Inflammatory macrophage treated with lipopolysaccharide for 1 hour (primary cell): ENCODE measurements at places on chromosomes 3 and 15.

- peak; percentile 64 for DNase-seq
Observed at GRCh38 chr3:30184091-30184810, 422.1 kb upstream of the TGFBR2 start.

GRCh38 chr15:88202231-88202630 is 54.3 kb downstream of the NTRK3 start:
- no peak for DNase-seq

- no peak for DNase-seq
Observed at GRCh38 chr3:156581954-156582353, 27.0 kb upstream of the SSR3 start.

DNA sequence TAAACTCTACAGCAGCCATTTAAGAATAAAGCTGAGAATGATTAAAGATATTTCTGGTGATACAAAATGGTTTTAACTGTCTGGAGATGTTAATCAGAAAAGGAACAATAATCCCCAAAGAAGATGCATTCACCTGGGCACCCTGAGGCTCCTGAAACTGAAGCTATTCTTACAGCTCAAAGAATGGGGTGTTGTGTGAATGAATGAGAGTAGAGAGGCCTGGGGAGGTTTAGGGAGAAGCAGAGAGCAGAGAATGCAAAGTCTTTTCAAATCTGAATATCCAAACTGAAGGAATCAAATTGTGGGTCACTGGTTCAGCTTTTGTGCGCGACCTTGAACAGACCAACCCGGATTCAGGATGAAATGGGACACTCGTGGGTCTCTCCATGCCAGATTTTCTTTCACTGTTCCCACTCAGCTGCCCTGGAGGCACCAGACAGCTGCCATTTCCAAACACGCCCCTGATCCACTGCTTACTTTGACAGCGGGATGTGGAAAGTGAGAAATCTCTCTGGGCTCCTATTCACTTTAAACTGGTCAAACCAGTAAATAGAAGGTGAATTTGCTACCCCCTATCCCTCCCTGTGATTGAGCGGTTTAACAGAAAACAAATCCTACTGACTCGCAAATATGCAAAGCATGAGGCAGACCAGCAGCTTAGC is 485.5 kb upstream of the THBS1 start:
- DNase-seq: no peak

DNA sequence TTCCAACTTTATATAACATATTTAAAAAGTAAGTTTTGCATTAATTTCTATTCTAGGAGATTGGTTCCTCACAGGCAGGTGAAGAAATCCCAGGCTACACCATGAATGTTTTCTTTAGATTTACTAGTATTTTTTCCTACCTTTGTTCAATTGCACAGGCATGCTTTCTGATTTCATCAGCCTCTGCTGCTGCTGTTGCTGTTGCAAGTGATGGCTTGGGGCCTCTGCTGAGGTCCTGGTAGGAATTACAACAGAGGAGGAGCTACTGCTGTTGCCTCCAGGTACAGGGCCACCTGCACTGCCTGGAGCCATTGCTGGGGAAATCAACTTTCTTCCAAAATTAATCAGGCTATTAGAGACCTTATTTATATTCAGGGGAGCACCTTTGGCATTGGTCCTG is 353.3 kb downstream of the PLCL2 start:
- no peak for DNase-seq

DNA sequence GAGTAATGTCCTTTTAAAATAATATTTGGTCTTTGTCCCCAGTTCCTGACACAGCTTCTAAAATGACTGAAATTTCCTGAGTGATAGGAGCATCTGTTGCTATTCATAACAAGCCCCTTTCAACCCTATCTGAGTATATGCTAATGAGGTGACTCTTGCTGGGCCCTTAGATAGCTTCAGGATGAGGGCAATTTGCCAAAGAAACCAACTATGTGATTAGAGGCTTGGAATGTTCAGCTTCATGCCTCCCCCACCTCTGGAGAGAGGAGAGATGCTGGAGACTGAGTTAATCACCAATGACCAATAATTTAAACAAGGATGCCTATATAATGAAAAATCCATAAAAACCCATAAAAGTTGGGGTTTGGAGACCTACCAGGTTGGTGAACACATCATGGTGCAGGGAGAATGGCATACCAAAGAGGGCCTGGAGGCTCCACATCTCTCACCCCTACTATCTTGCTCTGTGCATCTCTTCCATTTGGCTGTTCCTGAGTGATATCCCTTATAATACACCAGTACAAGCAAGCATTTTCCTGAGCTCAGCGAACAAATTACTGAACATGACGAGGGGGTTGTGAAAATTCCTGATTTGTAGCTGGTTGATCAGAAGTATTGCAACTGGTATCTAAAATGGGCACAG is 189.2 kb downstream of the ECT2 start:
- no peak for DNase-seq

- DNase-seq: no peak
Observed at GRCh38 chr3:136414476-136414875, 164.3 kb downstream of the PCCB start.

GRCh38 chr3:122079524-122080206 is 24.5 kb downstream of the CD86 start:
- no peak for DNase-seq

DNA sequence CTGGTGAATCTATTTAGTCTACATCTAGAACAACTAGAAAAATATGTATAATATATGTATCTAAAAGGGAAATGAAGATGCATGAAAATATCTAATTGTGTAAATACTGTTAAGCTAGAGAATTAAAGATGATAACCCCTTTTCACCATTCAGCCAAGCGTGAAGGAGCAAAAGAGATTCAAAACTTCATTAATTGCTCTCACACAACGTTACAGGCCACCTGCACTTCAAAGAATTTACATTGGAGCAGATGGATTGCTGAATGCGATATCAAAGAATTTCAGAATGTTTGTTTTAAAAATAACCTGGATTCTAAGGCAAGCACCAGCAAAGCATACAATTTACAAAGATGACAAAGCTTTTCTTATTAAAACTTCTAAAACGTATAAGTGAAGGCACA is 243.2 kb downstream of the ROBO2 start:
- no peak for DNase-seq

DNA sequence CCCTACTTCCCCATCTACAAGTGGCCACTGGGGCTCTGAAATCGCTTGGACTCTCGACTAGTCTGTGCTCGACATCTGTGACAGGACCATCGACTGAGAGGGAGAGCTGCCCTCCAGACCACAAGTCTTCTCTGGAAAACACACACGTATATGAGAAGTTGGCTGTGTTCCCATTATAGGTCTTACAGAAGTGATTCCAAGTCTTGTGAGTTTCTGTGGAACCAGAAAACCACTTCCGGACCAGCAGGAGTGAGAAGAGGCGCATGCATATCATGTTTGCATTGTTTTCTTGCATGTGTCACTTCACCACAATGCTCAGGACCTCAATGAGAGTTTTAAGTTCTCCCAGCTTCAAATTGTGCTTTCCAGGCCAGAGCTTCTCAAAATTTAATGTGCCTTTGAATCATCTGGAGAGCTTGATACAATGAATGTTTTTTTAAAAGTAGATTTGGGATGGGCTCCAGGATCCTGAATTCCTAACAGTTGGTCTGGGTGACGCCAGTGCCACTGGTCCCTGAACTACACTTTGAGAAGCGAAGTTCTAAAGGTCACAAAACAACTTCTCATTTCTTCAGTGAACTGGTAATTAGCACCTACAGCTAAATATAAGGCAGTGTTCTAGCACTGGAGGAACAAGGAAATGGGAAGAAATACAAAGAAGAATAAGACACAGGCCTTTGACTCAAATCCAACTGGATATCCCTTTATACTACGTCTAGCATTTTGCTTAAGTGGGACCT is 15.7 kb downstream of the LIPC start:
- peak; percentile 71 for DNase-seq

- no peak for DNase-seq
Observed at GRCh38 chr15:30962659-30963058, 28.8 kb downstream of the MTMR10 start.

DNA sequence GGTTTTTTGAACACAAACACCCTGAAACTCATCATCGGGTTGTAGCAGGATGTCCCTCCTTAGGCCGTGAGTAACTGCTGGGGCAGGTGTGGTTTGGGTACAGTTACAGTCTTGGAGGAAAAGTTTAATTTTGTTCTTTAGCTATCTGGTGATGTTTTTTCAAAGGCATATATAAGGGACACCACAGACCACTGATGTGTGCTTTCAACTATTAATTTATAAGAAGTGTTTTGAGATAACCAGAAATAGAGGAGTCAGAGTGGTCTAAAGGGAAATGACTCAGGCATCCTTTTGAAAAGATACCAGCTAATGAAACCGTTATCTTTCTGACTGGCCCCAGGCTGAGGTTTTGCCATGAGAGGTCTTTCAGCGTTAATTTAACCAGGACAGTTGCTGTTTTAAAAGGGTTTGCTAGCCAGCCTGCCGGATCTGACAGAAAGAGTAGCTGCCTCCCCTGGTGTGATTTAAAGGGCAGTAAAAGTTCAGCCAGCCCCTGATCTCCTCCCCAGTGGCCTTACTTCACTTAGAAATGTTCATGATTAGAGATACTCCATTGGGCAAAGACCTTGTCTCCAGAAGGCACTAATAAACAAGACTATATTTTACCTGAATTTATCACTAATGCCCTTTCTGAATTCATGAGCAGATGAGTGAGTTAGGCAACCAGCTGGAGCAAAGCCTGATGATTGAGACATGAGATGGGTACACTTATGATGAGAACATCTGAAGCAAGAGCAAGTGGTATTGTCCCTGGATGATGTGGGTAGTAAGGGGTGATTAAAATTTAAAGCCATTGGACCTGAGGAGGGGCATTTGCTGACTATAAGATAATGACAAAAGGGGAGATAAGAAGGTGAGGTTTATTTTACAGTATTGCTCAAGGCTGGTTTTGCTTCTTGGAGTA is 482.5 kb upstream of the TBL1XR1 start:
- no peak for DNase-seq

- DNase-seq: no peak
Observed at GRCh38 chr15:47872208-47872607, 154.9 kb downstream of the SEMA6D start.

- no peak for DNase-seq
Observed at GRCh38 chr15:98646546-98647025, 1.8 kb upstream of the IGF1R start.

GRCh38 chr3:183815951-183816475 is 9.4 kb downstream of the MAP6D1 start:
- no peak for DNase-seq

- DNase-seq: no peak
Observed at GRCh38 chr3:10345911-10346310, 25.0 kb upstream of the SEC13 start.

GRCh38 chr15:53527996-53528395 is 231.5 kb downstream of the WDR72 start:
- no peak for DNase-seq

DNA sequence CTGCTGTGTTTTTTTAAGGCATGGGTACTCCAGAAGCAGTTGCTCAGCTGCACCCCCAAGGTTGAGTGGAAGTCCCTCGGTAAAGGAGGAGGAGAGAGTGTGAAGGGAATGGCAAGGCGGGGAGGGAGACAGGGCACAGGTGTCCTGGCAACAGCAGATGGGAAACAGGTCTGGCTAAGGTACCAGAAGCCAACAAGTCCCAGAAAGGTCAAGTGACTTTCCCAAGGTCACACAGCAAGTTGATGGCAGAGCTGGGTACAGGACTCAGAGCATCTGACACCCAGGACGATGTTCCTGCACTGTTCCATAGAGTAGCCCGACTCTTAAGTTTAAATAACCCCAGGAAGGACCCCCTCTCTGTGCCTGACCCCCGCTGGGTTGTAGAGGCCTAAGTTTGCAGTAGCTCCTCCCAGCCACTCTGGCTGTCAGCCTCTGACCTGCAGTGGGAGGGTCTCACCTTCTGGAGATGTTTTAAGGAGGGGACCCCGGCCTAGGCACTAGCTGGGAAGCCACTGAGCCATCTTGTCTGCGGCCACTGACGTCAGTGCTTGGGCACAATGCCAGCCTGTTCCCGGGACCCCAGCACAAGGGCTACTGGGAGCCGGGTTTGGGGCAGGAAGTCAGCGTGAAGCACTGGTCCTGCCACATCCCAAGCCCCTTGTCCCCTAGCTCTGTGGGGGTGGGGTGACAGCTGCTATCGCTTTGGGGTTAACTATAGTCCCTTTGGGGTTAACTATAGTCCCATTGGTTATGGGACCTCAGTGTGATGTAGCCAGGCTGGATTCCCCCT is 10.5 kb downstream of the CSK start:
- DNase-seq: no peak

DNA sequence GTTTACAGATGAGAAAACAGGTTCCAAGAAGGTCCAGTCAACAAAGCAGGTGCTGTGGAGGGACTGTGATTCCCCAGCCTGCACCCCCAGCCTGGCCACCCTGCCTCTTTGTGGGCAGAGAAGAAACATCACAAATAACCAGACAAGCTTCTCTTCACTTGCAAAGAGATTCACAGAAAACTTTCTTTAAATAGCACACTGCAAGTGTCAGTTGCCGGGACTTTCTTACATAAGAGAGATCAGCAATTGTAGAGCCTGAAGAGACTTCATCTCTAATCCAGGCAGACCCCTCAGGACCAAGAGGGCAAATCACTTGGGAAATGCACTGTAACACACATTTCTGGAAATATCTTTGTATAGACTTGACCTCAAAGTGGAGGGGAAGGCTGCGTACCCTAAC is 207.9 kb upstream of the CHRNA7 start:
- no peak for DNase-seq

DNA sequence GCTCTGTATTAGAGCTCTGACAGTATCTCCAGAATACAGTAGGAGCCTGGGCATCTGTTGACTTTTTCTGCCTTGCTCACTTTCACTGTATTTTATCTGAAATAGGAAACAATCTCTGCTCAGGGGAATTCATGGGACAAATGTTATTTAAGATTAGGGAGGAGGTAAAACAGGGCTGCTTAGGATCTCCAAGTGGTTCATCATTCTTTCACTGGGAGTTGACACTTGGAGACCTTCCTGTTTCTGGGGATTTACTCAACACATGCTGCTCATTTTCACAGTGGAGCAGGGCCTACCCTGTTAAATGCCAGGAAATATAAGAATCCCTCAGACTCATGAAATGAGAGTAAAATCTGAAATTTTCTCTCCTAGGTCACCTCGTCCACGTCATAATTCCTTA is 185.5 kb downstream of the GAP43 start:
- no peak for DNase-seq

- peak; percentile 66 for DNase-seq
Observed at GRCh38 chr3:186882881-186883685, 40.6 kb downstream of the ADIPOQ start.
